ENCODE measurements at places on chromosomes 12 and 14.
A peak's percentile ranks its signal among the peaks of the same experiment; 100 is the strongest.

GRCh38 chr14:99463974-99464373 lies 16.7 kb downstream of the SETD3 start:
- DNase-seq, result no peak

DNA sequence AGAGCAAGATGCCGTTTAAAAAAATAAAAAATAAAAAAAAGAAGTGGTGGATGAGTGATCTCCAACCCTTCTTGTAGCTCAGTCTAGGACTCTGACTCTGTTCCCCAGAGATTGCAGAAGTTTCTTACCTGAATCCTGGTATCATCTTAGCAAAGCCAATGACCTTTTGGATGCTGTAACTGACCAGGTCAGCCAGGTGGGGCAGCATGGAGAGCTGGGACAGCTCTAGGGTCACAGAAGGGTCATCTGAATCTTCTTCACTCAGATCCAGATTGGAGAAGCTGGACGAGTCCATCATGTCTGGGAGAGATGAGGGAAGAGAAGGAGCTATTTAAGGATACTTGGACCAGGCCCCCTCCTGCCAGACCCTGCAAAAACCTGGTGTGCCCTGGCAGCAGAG lies 35.8 kb upstream of the HDAC7 start:
- no peak for DNase-seq

GRCh38 chr12:42326541-42327226 lies 717 bp downstream of the PPHLN1 start:
- no peak for DNase-seq

- DNase-seq, result no peak
These were observed 1145.8 kb downstream of the GALC start for GRCh38 chr14:86847140-86847539.

- DNase-seq, result no peak
These were observed 323.1 kb downstream of the PDZRN4 start for GRCh38 chr12:41511247-41511646.

GRCh38 chr12:62296001-62296400 lies 35.8 kb downstream of the USP15 start:
- DNase-seq, result no peak

DNA sequence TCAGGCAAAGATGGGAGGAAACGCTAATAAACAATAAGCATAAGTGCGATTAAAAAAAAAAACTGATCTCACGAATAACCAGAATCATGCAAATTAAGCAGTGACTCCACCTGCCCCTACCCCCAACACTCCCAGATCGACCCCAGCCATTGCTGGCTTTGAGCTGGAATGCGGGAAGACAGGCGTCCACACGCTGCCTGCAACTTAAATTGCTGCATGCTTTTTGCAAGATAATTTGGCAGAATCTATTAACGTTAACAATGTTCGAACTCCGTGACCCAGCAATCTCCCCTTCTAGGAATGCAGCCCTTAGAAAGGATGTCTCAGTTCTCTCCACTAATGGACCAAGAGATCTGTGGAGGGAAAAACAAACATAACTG lies 935 bp upstream of the CKB start:
- no peak for DNase-seq

DNA sequence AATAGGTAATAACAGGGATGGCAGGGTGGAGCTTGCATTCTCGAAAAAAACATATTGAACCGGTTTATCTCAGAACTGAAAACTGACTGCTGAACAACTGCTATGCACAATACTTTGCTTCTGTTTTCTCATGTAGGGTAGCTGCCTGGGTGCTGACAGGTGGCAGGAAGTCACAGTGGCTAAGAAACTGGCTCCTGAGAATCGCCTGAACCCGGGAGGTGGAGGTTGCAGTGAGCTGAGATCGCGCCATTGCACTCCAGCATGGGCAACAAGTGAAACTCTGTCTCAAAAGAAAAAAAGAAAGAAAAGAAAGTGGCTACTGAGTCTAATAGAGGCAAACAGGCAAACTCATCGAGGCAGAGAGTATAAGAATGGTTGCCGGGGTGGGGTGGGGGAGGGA lies 113.1 kb downstream of the CCDC60 start:
- DNase-seq, result no peak

DNA sequence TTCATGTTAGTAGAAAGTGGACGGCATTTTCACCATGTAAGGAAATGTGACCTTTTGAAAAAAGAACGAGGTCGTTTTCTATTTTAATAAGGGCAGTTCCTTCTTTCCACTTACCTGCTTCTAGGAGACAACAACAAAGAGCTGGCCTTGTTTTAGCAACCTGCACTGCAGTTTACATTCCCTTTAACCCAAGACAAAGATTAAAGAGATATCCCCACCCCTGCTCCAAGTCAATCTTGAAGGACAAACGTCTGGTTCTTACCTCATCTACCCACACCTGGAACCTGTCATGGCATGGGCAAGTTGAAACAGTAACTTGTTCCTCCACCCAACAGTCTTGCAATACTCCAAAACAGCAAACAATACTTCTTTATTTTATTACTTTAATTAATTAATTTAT lies 32.7 kb downstream of the ZCCHC8 start:
- DNase-seq, result no peak

GRCh38 chr12:15733136-15733535 lies 56.1 kb downstream of the EPS8 start:
- no peak for DNase-seq

DNA sequence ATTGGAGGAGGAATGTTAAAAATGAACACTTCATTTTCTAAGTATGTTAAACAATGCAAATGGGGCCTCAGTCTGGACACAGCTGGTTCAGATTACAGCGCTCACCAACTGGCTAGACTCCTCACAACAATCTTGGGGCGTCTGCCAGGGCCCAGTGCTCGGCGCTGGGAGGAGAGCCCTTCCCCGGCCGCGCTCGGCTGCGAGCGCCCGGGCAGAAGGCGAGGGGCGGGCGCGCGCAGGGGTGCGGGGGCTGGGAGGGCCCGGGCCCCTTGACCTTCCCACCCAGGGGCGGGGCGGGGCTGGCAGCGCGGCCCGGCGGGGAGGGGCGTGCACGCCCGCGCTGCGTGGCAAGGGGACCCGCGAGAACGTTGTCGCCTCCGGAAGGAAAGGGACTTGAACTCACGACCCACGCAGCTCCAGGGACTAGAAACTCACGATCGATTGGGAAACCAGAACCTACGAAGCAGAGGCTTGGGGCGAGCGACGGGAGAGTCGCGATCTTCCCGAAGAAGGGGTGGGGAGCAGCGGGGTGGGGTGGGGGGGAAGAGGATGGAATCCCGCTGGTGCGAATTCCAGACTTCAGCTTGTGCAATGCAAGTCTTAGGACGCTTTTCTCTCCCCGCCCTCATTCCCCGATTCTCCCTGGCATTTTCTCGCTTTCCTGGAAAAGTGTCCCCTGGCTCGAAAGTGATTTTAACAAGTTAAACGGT lies at the start of gene FBLN5:
Gene FBLN5, minus strand, starts transcription at position 220 of the 710 bp plus-strand sequence. CDS start 465 bp downstream, outside the sequence.
- peak; percentile 74 for DNase-seq

DNA sequence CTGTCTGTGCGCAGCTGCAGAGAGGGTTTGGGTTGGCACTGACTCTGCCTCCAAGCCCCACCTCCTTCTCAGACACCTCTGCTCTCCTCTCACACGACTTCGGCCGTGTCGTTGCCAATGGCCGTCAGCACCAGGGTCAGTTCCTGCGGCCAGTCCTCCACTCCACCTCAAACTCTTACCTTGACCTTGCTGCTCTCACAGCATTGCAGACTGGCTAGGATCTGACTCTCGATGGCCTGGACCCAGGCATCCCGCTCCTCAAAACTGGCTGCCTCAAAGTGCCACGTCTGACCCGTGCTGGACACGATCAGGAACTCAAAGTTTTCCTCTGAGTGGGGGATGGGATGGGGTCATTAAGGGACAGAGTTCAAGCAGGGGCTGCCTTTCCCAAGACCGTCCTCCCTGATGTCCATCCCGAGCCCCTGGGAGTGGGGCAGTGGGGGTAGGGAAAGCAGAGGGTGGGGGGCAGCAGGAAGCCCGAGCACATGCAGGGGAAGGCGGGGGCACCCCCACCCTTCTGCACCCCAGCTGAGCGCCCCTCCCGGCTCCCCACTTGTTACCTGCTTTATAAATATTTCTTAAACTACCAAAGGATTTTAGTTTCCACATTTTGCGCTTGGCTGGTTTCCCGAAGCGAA lies 10.7 kb downstream of the AGAP2 start:
- DNase-seq, result no peak

DNA sequence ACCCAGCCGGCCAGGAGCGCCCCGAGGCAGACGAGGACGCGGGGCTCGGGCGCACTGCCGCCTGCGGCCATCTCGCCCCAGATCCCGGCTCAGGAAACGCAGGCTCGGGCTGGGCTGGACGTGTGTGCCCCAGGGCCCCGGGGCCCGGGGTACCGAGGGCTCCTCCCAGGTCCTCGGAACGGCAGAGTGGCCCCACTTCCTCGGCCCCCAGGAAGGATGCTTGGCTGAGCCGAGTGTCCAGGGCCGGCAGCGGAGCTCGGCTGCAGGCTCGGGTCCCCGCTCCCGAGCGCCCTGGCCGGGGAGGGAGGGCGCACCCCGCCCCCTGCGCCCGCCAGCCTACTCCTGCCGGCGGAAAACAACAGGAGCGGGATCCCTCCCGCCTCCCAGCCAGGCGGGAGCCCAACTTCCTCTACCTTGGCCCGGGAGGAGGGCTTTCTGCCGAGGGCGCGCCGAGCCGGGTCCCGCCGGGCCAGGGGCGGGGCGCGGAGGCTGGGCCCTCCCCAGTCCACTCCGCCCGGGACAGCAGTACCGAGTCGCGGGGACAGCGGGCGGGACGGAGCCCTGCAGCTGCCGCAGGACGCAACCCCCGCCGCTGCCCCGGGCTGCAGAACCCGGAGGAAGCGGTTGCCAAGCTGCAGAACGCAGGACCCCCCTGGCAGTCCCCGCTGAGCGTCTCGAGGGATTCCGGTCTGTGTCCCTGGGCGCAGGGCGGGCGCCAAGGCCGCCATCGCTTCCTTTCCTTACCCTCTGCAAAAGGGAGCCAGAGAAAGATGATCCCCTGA lies at the start of gene VSIG10:
Gene VSIG10, minus strand, starts transcription at position 411 of the 782 bp plus-strand sequence. Its CDS starts 340 bp downstream, at position 71.
- DNase-seq, result peak; percentile 77

DNA sequence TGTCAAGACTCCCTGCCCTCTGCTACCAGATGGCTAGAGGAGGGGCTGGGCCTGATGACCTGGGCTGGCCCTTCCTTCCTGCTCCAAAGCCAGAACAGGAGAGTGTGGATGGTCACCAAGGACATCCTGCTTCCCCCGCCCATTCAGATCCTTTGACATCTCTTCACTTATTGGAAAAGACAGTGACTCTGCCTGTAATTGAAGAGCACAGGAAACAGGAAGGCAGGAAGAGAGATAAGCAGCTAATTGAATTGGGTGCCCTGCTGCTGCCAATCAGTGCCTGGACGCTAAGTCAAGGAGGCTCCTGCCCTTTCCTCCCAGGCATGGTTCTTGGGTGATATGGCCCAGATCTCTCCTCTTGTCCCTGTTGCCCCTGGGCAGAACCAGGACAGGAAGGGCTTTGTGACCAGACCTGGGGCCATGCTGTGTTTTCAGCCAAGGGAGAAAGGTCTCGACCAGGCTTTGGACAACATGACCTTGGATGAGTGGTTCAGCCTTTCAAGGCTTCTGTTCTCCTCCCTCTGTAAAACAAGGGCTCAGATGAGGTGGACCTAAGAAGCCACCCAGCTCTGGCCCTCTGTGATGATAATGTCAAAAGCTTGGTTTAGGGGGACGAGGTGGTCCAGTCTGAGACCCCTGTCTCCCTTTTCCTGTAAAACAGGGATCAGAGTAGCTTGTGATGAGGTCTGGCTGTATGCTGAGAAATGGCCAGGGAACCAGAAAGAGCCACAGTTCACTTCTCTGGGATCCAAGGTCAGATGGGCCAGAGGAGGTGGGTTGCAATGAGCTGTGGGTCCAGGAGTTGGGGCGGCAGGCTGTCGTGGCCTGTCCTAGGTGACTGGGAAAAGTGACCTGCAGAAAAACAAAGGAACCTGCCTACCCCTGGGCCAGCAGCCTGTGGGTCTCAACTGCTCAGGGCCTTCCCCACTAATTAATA lies 38.8 kb downstream of the FAM222A start:
- no peak for DNase-seq

DNA sequence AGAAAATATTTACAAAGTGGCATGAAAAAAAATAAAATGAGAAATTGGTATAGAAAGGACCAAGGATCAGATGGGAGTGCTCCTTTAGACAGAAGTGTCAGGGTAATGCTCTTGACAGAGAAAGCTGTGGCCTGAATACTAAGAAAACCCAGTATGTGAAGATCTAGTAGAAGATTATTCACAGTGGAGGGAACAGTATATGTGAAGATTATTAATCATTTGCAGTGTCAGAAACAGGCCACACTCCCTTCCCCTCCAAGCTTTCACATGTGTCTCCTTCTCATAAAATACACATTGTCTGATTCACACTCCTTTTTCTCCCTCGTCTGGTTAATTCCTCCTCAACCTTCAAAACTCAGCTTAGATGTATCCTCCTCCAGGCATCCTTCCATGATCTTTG lies 41.3 kb downstream of the CAPS2 start:
- no peak for DNase-seq

DNA sequence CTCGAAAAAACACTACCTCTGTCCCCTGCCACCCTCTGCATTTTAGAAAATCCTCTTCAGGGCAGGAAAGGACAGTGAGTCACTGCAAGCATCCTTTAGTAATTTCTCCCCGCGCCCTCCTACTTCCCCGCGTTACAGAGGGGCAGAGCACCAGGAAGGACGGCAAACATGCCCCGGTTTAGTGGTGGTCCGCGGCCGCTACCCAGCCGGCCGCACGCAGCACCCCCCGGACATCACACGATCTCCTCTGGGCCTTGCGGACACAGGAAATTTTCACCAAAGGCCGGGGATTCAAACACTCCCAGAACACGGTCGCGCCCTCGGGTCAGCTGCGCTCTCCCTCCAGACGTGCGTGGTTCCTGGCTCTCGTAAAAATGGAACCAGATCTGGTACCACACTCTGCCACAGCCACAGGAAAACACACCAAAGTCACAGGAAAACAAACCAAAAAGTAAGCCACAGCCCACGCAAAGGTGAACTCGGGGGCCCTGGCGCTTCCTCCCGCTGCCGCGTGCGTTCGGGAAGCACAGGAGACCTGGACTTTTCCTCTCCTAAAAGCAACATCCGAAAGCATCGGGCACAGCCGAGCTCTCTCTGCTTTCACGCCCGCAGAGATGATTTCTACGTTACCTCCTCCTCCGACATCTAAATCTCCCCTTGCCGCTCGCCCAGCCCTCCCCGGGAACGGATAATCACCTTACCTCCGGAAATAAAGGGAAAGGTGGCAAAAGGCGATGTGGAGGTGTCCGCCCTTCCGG lies 839 bp downstream of the SLC38A1 start:
- DNase-seq, result no peak

DNA sequence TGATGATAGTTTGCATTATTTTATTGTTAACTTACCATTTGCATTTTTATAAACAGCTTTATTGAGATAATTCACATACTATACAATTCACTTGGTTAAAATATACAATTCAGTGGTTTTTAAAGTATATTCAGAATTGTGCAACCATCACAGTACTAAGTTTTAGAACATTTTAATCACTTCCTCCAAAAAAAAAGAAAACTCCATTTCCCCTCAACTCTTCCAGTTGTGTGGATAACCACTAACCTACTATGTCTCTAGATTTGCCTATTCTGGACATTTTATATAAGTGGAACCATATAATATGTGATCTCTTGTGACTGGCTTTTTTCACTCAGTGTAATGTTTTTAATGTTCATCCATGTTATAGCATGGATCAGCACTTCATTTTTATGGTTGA lies 41.3 kb downstream of the WNK1 start:
- no peak for DNase-seq
